ENCODE measurements at places on chromosomes 7 and 10. TPM values are rescaled to one million over a fixed set of nuclear protein-coding genes. Genes with fewer than 3 reads are reported as not detected.
A peak's percentile ranks its signal among the peaks of the same experiment; 100 is the strongest.

GRCh38 chr7:15602236-15602635 lies 40.4 kb upstream of the AGMO start:
- DNase-seq, result no peak

DNA sequence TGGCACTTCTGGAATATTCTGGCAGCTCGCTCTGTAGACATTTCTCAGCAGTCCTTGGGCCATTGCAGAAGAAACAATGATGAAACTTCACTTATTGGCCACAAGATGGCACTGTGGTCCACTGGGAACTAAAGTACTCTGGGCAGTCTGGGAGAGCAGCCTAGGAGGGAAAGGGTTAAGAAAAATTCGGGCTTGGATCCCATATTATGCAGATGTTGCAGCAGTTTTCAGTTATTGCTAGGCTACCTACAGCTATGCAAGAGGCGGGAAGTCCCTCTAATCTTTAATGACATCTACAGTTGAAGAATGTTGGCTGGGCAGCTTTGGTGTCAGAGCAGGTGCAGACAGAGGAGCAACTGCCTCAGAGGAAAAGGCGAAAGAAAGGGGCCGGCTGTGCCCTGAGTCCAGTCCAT lies 201.7 kb upstream of the PRSS58 start:
- peak; percentile 67 for DNase-seq

GRCh38 chr7:818031-818699 lies 14.1 kb upstream of the SUN1 start:
- peak; percentile 61 for DNase-seq

Gene OR2A1
- not detected for total RNA-seq

Gene CNPY1
- total RNA-seq, result not detected

Gene LRGUK
- total RNA-seq, result 0.67 TPM

Gene CALML5
- not detected for total RNA-seq

Data from A172 (cell line).